ENCODE measurements at places on chromosomes 7 and 10. TPM values are rescaled to one million over a fixed set of nuclear protein-coding genes. Genes with fewer than 3 reads are reported as not detected.

DNA sequence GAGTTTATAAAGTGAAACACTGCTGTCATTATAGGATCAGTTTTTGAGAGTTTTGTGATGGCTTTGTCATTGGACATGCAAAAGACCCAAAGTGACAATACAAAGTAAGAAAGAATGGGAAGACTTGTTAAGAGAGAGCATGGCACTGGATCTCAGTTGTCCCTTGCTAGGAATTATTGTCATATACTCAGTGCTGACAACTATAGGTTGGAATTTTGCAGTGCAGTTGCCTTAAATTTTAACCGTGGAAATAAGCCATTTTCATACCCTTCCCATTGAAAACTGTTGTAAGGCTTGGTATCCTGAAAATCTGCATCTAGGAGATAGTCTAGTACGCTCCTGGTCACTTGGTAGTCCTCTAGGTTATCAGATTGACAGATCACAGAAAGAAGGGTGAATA is 1156.7 kb downstream of the GATA3 start:
- H3K36me3 ChIP-seq, result no peaks in the 10 kb centered on the region
- H3K4me1 ChIP-seq, result peaks cover 3% of the 10 kb centered on the region
- H3K27me3 ChIP-seq, result peaks cover 14% of the 10 kb centered on the region
- DNase-seq, result no peak

- H3K27ac ChIP-seq, result no peak overlapping the region
- no peaks in the 10 kb centered on the region for H3K36me3 ChIP-seq
- no peak for DNase-seq
- no peaks in the 10 kb centered on the region for H3K27me3 ChIP-seq
- H3K4me3 ChIP-seq, result no peak overlapping the region
Measured at GRCh38 chr7:65429642-65430343, 56.1 kb downstream of the ZNF92 start.

- H3K27ac ChIP-seq, result no peak overlapping the region
- no peaks in the 10 kb centered on the region for H3K36me3 ChIP-seq
- H3K4me3 ChIP-seq, result no peak overlapping the region
- H3K4me1 ChIP-seq, result no peaks in the 10 kb centered on the region
- no peaks in the 10 kb centered on the region for H3K27me3 ChIP-seq
Measured at GRCh38 chr10:128463991-128464760, 338.0 kb upstream of the MKI67 start.

The ADAP1 gene
- total RNA-seq, result 70.2 TPM

The VPS37D gene
- total RNA-seq, result 0.40 TPM

DNA sequence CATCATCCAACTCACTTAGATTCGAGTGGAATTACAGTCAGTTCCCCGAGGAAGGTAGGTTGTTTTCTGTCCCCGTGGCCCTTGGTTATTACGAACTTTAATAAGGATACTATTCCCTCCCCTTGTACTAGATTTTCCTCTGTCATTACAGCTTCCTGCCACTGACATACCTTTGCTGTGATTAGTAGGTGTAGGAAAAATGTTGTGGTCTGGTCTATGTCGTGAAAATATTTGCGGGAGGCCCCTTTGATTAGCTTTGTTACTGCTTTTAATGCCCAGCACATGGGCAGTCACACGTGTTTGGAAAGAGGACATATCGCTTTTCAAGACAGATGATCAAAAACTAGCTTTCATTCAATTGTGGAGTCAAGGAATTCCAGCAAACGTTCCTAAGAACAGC is 92.2 kb downstream of the GATA3 start:
- H3K27ac ChIP-seq, result no peak overlapping the region
- no peak for DNase-seq
- peaks cover 2% of the 10 kb centered on the region for H3K4me1 ChIP-seq
- H3K27me3 ChIP-seq, result peaks cover 5% of the 10 kb centered on the region
- no peak overlapping the region for H3K4me3 ChIP-seq

GRCh38 chr10:29725133-29725720 is 90.5 kb upstream of the SVIL start:
- no peak for DNase-seq
- H3K27ac ChIP-seq, result no peak overlapping the region
- H3K36me3 ChIP-seq, result peaks cover 7% of the 10 kb centered on the region
- no peak overlapping the region for H3K4me3 ChIP-seq

- H3K4me1 ChIP-seq, result peaks cover 28% of the 10 kb centered on the region
- H3K27ac ChIP-seq, result no peak overlapping the region
- no peaks in the 10 kb centered on the region for H3K36me3 ChIP-seq
- H3K27me3 ChIP-seq, result peaks cover 42% of the 10 kb centered on the region
- DNase-seq, result no peak
- no peak overlapping the region for H3K4me3 ChIP-seq
Measured at GRCh38 chr10:17007418-17007770, 122.2 kb downstream of the CUBN start.
